Right ventricle myocardium superior (tissue), 1 donor: ENCODE measurements at places on chromosomes 7 and 10. TPM values are rescaled to one million over a fixed set of nuclear protein-coding genes. Genes with fewer than 3 reads are reported as not detected.

DNA sequence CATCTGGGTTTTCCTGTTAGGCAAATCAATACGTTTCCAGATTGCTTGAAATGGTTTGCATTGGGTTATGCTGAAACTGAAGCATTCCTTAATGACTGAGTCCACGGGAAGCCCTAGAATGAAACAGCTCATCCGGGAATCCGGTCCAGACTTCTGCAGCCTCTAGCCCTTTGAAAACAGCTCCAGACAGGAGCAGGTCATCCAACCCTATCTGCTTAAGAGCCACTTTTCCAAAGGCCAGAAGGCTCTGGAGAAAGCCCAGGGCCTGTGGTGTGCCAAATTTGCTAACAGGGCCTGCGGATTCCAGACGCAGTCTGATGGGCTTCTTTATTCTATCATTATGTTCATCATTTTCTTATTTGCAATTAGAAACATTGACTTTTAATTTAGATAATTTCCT, 265.4 kb downstream of the SKIDA1 start:
- DNase-seq, result peak; percentile 51

ZNF37A gene
- 10.0 TPM for total RNA-seq

DYNC1I1 gene
- total RNA-seq, result 35.6 TPM

ZC3HAV1 gene
- 6.5 TPM for total RNA-seq

- DNase-seq, result no peak
These were observed 206.5 kb downstream of the USP6NL start for GRCh38 chr10:11404901-11405300.
